NCI-H748 treated with DMSO at 0.1 percent for 48 hours (cell line): ENCODE measurements at places on chromosomes 16 and 17.

DNA sequence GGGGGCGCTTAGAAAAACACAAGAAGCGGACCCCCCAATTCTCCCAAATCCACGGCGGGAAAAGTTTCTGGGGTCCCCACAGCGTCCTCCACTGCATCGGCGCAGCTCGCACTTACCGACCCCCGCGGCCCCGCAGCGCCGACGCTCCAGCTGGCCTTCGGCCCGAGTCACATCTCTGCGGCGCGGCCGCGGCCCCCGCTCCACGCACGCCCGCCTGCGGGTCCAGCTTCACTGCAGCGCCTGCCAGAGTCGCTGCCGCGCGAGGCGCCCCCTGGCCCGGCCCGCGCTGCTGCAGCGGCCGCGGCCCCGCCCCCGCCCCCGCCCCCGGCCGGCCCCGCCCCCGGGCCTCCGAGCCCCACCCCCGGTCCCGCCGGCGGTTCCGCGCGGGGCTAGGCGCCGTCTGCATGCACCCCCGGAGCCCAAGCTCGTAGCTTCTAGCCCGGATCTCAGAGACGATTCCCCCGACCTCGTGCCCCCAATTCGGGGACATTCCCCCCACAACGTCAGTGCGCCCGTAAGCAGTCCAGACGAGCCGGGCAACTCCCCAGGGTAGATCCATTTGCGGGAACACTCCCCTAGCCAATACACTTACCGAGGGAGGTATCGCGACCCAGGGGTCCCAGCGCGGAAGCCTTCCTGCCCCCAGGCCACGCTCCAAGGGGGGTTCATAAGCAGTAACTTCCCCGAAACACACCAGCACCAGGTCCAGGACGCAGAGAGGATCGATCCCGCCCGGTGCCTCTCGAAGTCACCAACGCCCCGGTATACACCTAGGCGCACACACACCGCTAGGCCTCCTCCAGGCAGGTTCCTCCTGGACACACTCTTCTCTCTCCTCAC, at the start of gene GPRC5B:
TSS of gene GPRC5B (minus strand) at position 238 of the 840 bp plus-strand sequence. CDS start 12,003 bp downstream, outside the sequence.
- no peak for DNase-seq

DNA sequence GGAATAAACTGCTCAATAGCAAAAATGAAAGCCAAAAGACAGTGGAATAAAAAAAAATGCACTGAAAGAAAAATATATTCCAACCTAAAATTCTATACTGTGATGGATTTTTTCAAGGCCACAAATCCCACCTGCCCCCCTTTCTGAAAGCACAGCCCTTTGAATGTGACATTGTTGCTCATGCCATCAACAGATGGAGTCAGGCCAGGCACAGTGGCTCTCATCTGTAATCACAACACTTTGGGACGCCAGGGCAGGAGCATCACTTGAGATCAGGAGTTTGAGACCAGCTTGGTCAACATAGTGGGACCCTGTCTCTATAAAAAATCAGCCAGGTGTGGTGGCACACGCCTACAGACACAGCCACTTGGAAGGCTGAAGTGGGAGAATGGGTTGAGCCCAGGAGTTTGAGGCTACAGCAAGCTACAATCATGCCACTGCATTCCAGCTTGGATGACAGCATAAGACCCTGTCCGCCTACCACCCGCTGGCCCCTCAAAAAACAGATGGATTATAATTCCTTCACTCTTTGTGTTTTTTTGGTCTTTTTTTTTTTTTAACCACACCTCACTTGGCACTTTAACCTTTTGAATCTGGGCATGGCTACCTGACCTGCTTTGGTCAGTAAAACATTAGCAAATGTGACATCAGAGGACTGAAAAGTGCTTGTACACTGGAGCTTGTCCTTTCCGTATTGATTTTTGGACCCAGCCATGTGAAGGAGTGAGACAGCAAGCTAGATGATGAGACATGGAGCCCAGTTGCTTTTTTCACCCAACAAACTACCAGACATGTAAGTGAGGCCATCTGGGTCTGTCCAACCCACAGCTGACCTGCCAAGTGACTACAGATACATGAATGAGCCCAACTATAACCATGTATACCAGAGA, 36.3 kb downstream of the GLG1 start:
- DNase-seq, result no peak

- DNase-seq, result no peak
Observed at GRCh38 chr16:2960183-2961010, 3.7 kb upstream of the KREMEN2 start.

GRCh38 chr17:4938688-4939545, 929 bp downstream of the SLC25A11 start:
- DNase-seq, result no peak

GRCh38 chr17:60989846-60990245, 312.2 kb downstream of the BCAS3 start:
- DNase-seq, result no peak

GRCh38 chr17:73284906-73285602, 23.4 kb upstream of the CPSF4L start:
- no peak for DNase-seq

- DNase-seq, result no peak
Observed at GRCh38 chr17:28466001-28466400, 7.4 kb upstream of the SLC13A2 start.
